ENCODE measurements at places on chromosomes 2 and 18. TPM values are rescaled to one million over a fixed set of nuclear protein-coding genes. Genes with fewer than 3 reads are reported as not detected.

CRYGB gene
- polyA plus RNA-seq, result not detected

SCYGR4 gene
- polyA plus RNA-seq, result not detected

SOX11 gene
- polyA plus RNA-seq, result 0.05 TPM

TMEM37 gene
- 25.3 TPM for polyA plus RNA-seq

GPR75 gene
- polyA plus RNA-seq, result 1.5 TPM

SLC19A3 gene
- 2.3 TPM for polyA plus RNA-seq

LDLRAD4 gene
- 2.6 TPM for polyA plus RNA-seq

SPP2 gene
- polyA plus RNA-seq, result not detected

EPAS1 gene
- 35.6 TPM for polyA plus RNA-seq

ICOS gene
- not detected for polyA plus RNA-seq

HPCAL1 gene
- 22.1 TPM for polyA plus RNA-seq

IL1F10 gene
- not detected for polyA plus RNA-seq
